ENCODE measurements at places on chromosomes 2 and 18.

GRCh38 chr2:129224022-129224421 lies 755.4 kb upstream of the RAB6C start:
- no peak for DNase-seq

GRCh38 chr2:202030691-202031090 lies 3.0 kb upstream of the FZD7 start:
- no peak for DNase-seq

DNA sequence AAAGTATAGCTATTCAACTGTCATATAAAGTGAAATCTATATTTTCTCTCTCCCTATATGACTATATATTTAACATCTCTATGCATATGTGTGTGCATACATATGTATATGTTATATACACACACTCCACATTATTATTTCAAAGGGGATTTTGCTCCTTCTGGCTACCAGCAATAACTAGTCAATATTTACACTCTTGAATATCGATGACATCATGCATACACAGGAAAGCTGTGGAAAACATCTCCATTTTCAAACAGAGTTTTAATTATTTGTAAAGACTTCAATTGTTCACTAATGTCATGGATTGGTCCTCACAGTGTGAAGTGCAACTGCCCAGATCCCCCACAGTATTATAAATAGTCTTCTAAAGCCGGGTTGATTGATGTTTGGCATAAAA lies 195.9 kb upstream of the TCF4 start:
- no peak for DNase-seq

GRCh38 chr18:34651586-34652369 lies 58.3 kb upstream of the DTNA start:
- peak; percentile 3 for DNase-seq

DNA sequence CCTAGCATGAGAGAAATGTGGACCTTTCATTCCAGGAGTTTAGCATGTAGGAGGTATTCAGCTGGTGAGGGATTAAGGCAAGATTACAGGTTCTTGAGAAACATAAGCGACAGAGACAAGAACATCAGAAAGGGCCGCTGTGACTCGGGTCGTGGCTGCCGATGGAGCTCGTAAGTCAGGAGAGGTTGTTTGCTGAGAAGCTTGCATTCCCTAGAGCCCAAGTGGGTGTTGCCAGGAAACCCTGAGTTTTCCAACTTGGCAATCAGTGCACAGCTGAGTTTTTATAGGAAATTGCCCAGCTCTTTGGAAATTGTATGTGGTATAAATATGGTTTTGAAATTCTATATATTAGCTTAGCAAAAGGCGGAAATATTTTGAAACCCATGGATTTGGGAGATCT lies 46.4 kb upstream of the CYP1B1 start:
- no peak for DNase-seq

- peak; percentile 71 for DNase-seq
These were observed 54.9 kb downstream of the EXOC6B start for GRCh38 chr2:72770879-72771461.

- DNase-seq: no peak
These were observed 43.1 kb downstream of the TNS1 start for GRCh38 chr2:217959723-217960122.

DNA sequence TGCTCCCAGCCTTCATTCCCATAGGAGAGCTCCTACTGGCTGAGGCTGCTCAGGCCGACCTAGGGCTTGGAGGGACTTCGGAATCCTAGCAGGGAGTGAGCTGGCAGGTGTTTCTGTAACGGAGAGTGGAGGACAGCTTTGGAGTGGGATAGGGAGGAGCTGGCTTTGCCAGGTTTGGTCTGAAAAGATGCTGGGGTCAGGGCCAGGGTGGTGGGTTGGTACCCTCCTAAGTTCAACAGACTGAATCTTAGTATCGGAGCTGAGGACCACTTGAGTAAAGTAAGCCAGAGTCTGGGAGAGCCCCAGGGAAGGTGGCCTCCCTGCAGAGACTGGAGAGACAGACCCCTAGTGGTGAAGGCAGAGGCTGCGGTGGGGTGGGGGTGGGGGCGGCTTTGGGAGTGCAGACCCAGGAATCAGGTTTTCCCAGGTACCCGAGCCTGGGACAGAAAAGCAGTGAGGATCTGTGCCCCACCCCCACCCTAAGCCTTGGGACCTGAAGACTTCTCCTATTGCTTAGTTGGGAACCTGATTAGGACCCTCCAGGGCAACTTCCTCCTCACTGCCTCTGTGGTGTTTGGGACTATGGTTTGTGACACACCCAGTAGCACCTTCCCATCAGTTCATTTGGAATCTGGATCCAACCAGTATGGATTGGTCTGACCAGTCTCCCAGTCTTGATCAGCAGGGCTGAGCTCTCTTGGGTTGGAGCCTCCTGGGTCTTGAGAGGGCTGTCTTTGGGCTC lies 3.0 kb downstream of the CNNM4 start:
- DNase-seq: peak; percentile 65

- no peak for DNase-seq
These were observed 270.8 kb upstream of the NT5C1B start for GRCh38 chr2:18860179-18860578.

GRCh38 chr2:155965415-155966063 lies 367.0 kb downstream of the NR4A2 start:
- DNase-seq: no peak
